ENCODE measurements at places on chromosomes 3 and 15. TPM values are rescaled to one million over a fixed set of nuclear protein-coding genes. Genes with fewer than 3 reads are reported as not detected.

OR5K2 gene
- total RNA-seq: not detected

SERPINI1 gene
- 0.84 TPM for total RNA-seq

MESP2 gene
- total RNA-seq: 1.2 TPM

ZPLD1 gene
- not detected for total RNA-seq

CIB1 gene
- total RNA-seq: 126 TPM

FNDC3B gene
- total RNA-seq: 132 TPM

CD86 gene
- 5.8 TPM for total RNA-seq

FHIT gene
- total RNA-seq: 18.6 TPM

CLASP2 gene
- total RNA-seq: 44.5 TPM
